ENCODE measurements at places on chromosomes 1 and 21.

GRCh38 chr1:183792300-183792699, 12.6 kb upstream of the RGL1 start:
- no peak for DNase-seq

DNA sequence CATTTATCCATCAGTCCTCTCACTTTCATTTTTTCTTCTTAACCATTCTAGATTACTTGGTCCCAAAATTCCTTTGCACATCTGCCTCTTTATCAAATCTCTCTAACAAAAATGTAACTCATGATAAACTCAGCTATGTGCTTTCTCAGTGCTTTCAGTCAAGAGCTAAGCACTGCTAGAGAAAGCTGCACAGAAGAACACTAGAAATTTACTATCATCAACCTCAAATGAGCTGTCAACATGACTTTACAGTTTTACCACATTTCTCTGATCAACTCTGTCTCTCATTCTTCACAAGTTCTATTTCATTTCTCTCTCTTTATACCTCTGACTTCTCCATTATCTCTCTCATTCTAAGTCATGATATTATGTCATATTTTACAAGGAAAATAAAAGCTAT, 54.2 kb upstream of the PRKACB start:
- DNase-seq, result no peak

GRCh38 chr1:201795066-201795465, 33.9 kb upstream of the IPO9 start:
- DNase-seq, result no peak

DNA sequence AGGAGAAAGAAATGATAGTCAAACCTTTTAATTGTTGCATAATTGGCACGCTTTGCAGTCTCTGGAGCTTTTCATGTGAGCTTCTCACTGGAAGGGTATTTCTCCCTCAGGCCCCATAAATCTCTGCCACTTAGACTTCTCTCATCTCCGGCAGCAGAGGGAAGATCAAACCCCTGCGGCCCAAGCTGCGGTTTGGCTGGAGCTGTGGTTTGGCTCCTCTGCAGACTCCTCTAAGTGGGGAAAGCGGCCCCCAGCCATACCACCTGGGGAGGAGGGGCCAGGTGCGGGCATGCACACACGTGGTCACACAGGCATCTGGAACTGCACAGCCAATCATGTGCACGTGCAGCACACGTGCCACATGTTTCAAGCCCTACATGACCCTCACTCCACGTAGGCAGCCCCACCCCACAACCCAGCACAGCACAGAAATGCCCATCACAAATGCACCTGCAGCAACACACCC, 58.3 kb downstream of the UBE2T start:
- no peak for DNase-seq

DNA sequence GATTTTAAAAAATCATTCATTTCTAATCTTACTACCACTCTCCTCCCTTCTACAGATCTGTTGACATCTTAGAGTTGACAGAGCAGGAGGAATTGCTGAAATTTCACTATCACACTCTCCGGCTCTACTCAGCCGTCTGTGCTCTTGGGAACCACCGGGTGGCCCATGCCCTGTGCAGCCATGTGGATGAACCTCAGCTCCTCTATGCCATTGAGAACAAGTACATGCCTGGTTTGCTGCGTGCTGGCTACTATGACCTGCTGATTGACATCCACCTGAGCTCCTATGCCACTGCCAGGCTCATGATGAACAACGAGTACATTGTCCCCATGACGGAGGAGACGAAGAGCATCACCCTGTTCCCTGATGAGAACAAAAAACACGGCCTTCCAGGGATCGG, 276.7 kb downstream of the ZP4 start:
- no peak for DNase-seq

- no peak for DNase-seq
These were observed 352.0 kb upstream of the C1orf87 start for GRCh38 chr1:60425528-60425927.

All from GM12891 (cell line).